ENCODE measurements at places on chromosomes 7 and 10.

- DNase-seq: no peak
Measured at GRCh38 chr10:122159141-122159970, 111.7 kb upstream of the BTBD16 start.

- no peak for DNase-seq
Measured at GRCh38 chr7:17988858-17989257, 38.8 kb downstream of the PRPS1L1 start.

- no peak for DNase-seq
Measured at GRCh38 chr7:108413782-108414492, 42.3 kb downstream of the NRCAM start.

GRCh38 chr7:101608772-101609713, 20.1 kb downstream of the MYL10 start:
- no peak for DNase-seq

DNA sequence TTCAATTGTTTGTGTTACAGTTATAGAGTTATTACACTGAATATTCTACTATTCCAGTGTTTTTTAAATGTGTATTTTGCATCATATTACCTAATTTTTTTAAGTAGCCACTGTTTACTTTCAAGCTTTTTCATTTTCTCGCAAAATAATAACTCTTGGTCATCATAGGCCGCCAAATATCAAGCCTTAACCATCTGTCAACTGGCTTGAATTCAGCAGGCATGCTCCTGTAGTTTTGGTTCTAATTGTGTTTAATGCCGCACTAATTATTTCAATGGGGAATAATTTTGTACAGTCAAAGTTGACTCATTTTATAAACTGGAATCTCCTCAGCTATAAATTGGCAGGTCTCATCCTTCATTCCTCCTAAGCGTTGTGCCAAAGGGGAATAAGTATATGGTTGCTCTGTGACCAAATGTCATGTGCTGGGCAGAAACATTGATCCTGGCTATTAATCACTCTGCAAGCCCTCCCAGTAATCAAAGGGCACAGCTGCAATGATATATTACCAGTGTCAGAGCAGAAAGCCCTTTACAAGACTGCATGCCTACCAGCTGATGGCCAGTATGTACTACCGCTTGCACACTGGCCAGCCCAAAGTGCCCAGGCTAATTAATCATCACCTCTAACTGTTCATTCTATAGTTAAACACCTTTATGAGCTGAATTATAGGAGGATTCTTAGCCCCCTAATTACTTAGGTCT, 74.8 kb downstream of the SKAP2 start:
- no peak for DNase-seq

DNA sequence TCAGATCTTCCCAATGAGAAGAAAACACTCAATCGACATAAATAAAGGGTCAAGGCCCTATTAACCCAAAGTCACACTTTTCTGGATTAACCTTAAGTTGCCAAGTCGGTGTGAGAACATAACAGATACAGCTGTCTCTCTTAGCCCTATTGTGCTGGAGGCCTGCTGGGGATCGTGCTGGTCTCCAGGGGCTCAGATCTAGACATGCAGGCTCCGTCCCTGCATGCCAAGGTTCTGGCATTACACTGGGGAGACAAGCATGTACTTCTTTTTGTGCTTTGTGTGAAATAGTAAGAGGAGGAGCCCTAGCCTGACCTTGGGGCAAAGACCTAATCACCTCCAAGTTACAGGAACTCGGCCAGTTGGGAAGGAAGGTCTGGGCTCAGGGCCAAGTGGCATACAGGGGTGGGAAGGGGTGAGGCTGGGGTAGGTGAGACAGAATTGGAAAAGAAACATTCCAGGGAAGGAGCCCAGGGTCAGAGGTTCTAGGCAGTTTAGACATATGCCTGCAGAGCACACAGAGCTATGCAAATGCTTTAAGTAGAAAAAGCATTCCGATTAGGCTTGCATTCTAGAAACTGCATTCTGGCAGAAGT, 216.4 kb downstream of the HECW1 start:
- no peak for DNase-seq

GRCh38 chr7:132049462-132050304, 493.3 kb upstream of the PODXL start:
- DNase-seq: no peak

GRCh38 chr7:74203956-74204618, 5.7 kb upstream of the LAT2 start:
- DNase-seq: no peak

GRCh38 chr7:135707570-135707966, 20.4 kb downstream of the SLC13A4 start:
- DNase-seq: no peak

- DNase-seq: no peak
Measured at GRCh38 chr7:17312641-17313040, 14.2 kb downstream of the AHR start.

Measured in HL-60 (cell line).